NCI-H2171 (cell line): ENCODE measurements at places on chromosomes 11 and 22.

DNA sequence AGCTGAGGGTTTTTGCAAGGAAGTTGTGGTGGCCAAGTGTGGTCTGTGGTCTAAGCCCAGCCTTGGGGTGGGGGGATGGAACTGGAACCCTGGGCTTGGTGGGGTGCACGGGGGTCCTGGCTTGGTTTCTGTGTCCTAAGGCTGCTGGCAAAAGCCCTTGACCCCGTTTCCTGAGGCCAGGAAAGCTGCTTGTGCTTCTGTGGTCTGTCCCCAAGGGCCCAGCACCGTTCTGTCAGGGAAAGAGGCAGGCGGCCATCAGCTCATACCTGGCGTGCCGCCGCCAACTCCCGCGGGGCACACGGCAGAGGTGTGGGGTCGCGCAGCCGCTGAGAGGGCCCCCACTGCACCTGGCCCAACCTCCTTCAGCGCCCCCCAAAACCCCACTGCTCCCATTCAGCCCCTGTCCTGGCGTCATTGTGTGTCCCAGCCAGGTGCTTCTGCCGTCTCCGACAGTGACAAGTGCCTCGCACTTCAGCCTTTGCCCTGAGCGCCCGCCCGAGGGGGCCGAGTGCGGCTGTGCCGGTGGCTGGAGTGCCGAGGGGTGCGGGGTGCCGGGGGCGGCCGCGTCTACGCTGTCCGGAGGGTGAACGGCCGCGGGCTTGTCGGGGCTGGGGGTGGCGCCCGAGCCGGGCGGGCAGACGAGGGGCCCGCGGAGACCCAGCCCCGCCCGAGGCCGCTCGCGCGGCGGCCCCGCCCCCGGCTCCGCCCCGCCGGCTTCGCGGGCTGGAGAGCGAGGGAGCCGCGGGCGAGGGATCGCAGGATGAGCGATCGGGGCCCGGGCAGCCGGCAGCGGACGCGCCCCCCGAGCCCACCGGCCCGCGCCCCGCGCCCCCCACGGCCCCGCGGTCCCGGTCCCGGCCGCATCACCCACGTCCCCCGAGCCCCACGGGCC, at the start of gene CNIH2:
TSS of gene CNIH2 (plus strand) at position 705 of the 892 bp plus-strand sequence. CDS start 282 bp downstream, outside the sequence.
- DNase-seq = no peak

GRCh38 chr11:33695051-33695566, 5.5 kb downstream of the C11orf91 start:
- DNase-seq = no peak

DNA sequence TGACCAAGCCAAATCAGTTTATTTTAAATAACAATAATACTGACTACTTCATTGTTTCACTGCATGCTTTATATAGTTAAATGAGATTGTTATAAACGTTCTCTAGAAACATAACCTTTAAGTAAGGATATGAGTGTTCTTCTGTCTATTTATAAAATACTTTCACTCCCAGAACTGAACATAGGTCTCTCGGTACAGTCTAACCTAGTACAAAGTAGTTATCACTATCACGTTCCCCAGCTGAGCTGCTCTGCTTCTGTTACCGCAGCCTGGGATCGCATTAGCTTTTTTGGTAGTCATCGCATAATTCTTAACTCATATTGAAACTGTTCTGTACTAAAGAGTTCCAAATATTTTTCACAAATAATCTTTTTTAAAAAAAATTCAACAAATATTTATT, 143.6 kb downstream of the WNT11 start:
- DNase-seq = no peak

- no peak for DNase-seq
Measured at GRCh38 chr11:57983191-57983590, 40.5 kb upstream of the OR9Q1 start.

GRCh38 chr11:7910286-7910788, 20.7 kb downstream of the OR10A6 start:
- DNase-seq = no peak

GRCh38 chr11:126113012-126113411, 50.3 kb upstream of the CDON start:
- no peak for DNase-seq

DNA sequence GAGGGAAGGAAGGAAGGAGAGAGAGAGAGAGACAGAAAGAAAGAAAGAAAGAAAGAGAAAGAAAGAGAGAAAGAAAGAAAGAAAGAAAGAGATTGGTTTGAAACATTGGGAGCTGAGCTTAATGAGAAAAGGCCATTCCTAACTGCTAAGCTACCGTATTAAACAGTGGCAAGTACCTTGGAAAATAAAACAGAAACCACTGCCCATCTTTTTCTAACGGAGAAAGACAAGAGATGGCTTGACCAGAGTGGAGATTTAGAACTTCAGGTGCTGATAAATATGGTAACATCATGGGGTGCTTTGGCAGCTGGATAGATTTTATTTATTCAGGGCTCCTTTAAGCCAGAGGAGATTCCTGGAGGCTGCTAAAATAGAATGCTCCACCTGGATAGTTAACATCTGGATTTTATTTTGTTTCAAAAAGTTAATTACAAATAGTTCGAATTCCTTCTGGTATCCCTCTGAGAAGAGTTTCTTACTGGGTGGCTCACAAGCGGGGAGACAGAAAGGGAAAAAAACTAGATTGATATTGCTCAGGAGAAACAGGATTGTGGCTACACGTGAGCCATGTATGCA, 12.9 kb downstream of the TIMP3 start:
- DNase-seq = no peak

GRCh38 chr11:66280428-66280827, 2.5 kb downstream of the CNIH2 start:
- peak; percentile 90 for DNase-seq
